ENCODE measurements at places on chromosomes 6 and 20. TPM values are rescaled to one million over a fixed set of nuclear protein-coding genes. Genes with fewer than 3 reads are reported as not detected.

- no peak overlapping the region for H3K27ac ChIP-seq
- no peaks in the 10 kb centered on the region for H3K36me3 ChIP-seq
- DNase-seq = no peak
- no peak overlapping the region for H3K4me3 ChIP-seq
- no peaks in the 10 kb centered on the region for H3K27me3 ChIP-seq
These were observed 29.7 kb downstream of the GINS1 start for GRCh38 chr20:25437153-25437581.

ANKEF1 gene
- 32.4 TPM for total RNA-seq

IMPG1 gene
- 0.68 TPM for total RNA-seq

DDO gene
- total RNA-seq = 0.24 TPM

DNA sequence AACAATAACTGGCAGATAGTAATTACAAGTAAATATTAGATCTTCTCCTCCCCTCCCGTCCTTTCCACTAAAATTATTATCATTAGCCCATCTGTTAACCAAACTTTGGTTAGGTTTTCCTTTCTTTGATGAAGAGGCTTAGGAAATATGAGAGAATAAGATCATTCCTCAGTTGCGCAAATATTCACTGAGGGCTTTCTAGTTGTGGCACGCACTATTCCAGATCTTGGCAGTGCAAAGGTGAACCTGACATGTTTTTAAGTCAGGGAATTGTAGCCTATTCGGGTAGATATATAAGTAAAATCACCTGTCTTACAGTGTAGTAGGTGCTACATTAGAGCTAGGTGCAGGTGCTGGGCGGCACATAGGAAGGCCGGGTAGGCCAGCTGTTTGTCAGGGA lies 31.1 kb downstream of the RNF217 start:
- no peak overlapping the region for H3K27ac ChIP-seq
- no peak overlapping the region for H3K4me3 ChIP-seq
- no peaks in the 10 kb centered on the region for H3K27me3 ChIP-seq
- no peak for DNase-seq
- H3K36me3 ChIP-seq = no peaks in the 10 kb centered on the region
- no peaks in the 10 kb centered on the region for H3K4me1 ChIP-seq

DNA sequence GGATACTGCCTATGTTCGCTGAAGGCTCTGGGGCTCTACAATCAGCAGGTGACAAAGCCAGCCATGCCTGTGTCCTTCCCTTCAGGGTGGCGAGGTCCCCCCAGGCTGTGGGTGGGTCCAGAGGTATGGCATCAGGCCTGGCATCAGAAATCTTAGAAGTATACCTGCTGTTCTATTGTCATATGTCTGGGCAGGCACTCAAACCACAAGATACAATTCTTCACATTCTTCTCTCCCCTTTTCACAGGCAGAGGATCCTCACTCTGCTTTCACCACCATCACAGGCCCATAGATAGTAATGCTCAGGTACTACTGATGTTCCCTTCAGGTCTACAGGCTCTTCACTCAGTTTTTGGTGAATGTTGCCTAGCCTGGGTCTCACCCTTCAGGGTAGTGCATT lies 1180.0 kb upstream of the CITED2 start:
- H3K27ac ChIP-seq = no peak overlapping the region
- no peaks in the 10 kb centered on the region for H3K4me1 ChIP-seq
- H3K4me3 ChIP-seq = no peak overlapping the region
- DNase-seq = no peak
- no peaks in the 10 kb centered on the region for H3K27me3 ChIP-seq
- no peaks in the 10 kb centered on the region for H3K36me3 ChIP-seq

DNA sequence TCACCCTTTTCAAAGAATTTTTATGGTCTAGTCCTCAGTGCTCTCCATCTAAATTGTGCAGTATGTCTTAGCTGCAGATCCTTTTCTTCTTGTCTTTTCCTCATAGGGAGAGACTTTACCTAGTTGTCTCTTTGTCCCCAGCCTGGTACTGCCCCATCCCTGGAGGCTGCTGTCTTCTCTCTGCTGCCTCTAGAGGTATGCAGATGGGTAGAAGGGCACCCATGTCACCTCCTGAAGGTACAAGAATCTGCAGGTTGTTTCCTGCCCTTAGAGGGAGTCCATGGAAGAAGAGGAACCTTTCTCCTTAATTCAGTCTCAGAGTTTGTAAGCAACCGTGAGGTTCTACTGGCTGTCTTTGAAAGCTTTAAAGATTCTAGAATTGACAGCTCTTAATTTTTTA lies 39.1 kb downstream of the MCM8 start:
- H3K27ac ChIP-seq = no peak overlapping the region
- H3K27me3 ChIP-seq = no peaks in the 10 kb centered on the region
- H3K36me3 ChIP-seq = no peaks in the 10 kb centered on the region
- H3K4me1 ChIP-seq = no peaks in the 10 kb centered on the region
- DNase-seq = no peak

DNA sequence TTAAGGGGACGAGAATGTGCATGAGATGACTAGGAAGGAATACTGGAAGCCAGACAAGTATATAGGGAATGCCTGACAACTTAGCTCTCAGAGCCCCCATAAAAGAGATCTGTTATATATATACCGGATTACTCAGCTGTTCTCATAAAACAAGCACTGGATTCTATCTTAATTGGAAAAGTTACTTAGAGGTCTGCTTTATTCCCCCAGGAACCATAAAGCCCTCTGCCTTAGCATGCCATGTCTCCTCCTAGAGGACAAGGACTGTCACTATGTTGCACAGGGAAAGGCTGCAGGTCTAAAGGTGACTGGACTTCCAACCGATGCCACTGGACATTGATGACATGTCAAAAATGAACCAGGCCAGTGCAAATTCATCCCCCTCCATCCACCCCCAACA lies 6.4 kb downstream of the EXOC2 start:
- no peaks in the 10 kb centered on the region for H3K36me3 ChIP-seq
- no peak for DNase-seq
- no peak overlapping the region for H3K27ac ChIP-seq
- H3K4me3 ChIP-seq = no peak overlapping the region

- H3K4me3 ChIP-seq = no peak overlapping the region
- peaks cover 5% of the 10 kb centered on the region for H3K4me1 ChIP-seq
- H3K27me3 ChIP-seq = no peaks in the 10 kb centered on the region
- H3K27ac ChIP-seq = no peak overlapping the region
- no peak for DNase-seq
- no peaks in the 10 kb centered on the region for H3K36me3 ChIP-seq
These were observed 35.6 kb upstream of the KCNK16 start for GRCh38 chr6:39357998-39358686.

DNA sequence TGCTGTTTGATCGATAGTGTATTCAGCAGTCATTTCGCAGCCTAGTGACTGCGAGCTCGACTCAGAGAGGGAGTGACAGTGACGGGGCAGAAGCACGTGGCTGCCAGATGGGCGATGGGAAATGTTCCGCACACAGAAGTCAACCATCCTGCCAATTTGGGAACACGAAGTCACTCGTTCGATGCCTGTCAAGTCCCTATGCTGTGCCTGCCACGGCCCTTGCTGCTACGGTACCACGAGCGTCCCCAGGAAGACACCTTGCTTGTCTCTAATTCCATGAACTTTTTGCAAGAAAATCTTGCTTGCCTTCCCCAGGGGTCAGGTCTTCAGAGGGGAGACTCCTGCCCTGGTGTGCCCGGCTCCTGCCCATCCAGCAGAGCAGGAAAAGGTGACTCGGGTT lies 17.0 kb upstream of the STX16 start:
- no peak overlapping the region for H3K27ac ChIP-seq
- H3K36me3 ChIP-seq = no peaks in the 10 kb centered on the region
- no peaks in the 10 kb centered on the region for H3K27me3 ChIP-seq
- no peaks in the 10 kb centered on the region for H3K4me1 ChIP-seq

- no peak overlapping the region for H3K4me3 ChIP-seq
- H3K4me1 ChIP-seq = peaks cover 23% of the 10 kb centered on the region
- no peaks in the 10 kb centered on the region for H3K36me3 ChIP-seq
- no peak overlapping the region for H3K27ac ChIP-seq
- H3K27me3 ChIP-seq = no peaks in the 10 kb centered on the region
These were observed 16.2 kb upstream of the IYD start for GRCh38 chr6:150352321-150353296.

SLC2A10 gene
- 12.0 TPM for total RNA-seq

GRCh38 chr6:134235937-134236751 lies 81.8 kb downstream of the SGK1 start:
- H3K4me1 ChIP-seq = no peaks in the 10 kb centered on the region
- H3K36me3 ChIP-seq = no peaks in the 10 kb centered on the region
- H3K27ac ChIP-seq = no peak overlapping the region
- DNase-seq = no peak

- H3K27ac ChIP-seq = no peak overlapping the region
- DNase-seq = no peak
- no peaks in the 10 kb centered on the region for H3K4me1 ChIP-seq
- H3K4me3 ChIP-seq = no peak overlapping the region
- H3K27me3 ChIP-seq = no peaks in the 10 kb centered on the region
These were observed 117.5 kb upstream of the CEP85L start for GRCh38 chr6:118768904-118769325.

- no peak overlapping the region for H3K27ac ChIP-seq
- no peaks in the 10 kb centered on the region for H3K36me3 ChIP-seq
- DNase-seq = no peak
- no peak overlapping the region for H3K4me3 ChIP-seq
These were observed 49.8 kb downstream of the TFAP2B start for GRCh38 chr6:50868466-50868865.
